ENCODE measurements at places on chromosomes 11 and 22. TPM values are rescaled to one million over a fixed set of nuclear protein-coding genes. Genes with fewer than 3 reads are reported as not detected.

The ACCSL gene
- not detected for total RNA-seq

The AGBL2 gene
- total RNA-seq, result 4.4 TPM

The MED15 gene
- 27.6 TPM for total RNA-seq

The WNT11 gene
- 0.14 TPM for total RNA-seq

The KCNJ5 gene
- 0.29 TPM for total RNA-seq

The TNNT3 gene
- total RNA-seq, result not detected

The BIK gene
- 1.3 TPM for total RNA-seq

The CRACR2B gene
- total RNA-seq, result 0.66 TPM

The NPTXR gene
- 2.4 TPM for total RNA-seq

The AMBRA1 gene
- total RNA-seq, result 33.0 TPM

The OR10A2 gene
- total RNA-seq, result not detected

The TPBGL gene
- 0.14 TPM for total RNA-seq

The MYBPC3 gene
- not detected for total RNA-seq

The CALCA gene
- not detected for total RNA-seq

The BAIAP2L2 gene
- 3.4 TPM for total RNA-seq

The VSTM5 gene
- 0.29 TPM for total RNA-seq

The DCHS1 gene
- 44.0 TPM for total RNA-seq

The OR2AG1 gene
- not detected for total RNA-seq

The SOX6 gene
- 5.9 TPM for total RNA-seq

The PIM3 gene
- total RNA-seq, result 52.5 TPM

The NXPE1 gene
- not detected for total RNA-seq

The MS4A3 gene
- not detected for total RNA-seq

The BSX gene
- total RNA-seq, result not detected

The PTPRCAP gene
- 1.3 TPM for total RNA-seq

The LRRC51 gene
- total RNA-seq, result 3.7 TPM

The TUG1 gene
- 57.8 TPM for total RNA-seq

The ANO3 gene
- total RNA-seq, result not detected

The GGT5 gene
- 3.5 TPM for total RNA-seq

The OR2AG2 gene
- 1.6 TPM for total RNA-seq

The LRRC10B gene
- total RNA-seq, result not detected

The DDI1 gene
- not detected for total RNA-seq

The CARD18 gene
- total RNA-seq, result 11.2 TPM

The PHETA2 gene
- 17.0 TPM for total RNA-seq

The C22orf31 gene
- total RNA-seq, result not detected

The OR51E2 gene
- 0.22 TPM for total RNA-seq

The PDGFB gene
- 2.6 TPM for total RNA-seq

The GNG3 gene
- total RNA-seq, result not detected

The OLFML1 gene
- 0.72 TPM for total RNA-seq

The IL18 gene
- total RNA-seq, result 2.9 TPM

The OR6M1 gene
- total RNA-seq, result not detected

The RIN1 gene
- total RNA-seq, result 56.7 TPM

The RAG2 gene
- not detected for total RNA-seq

The TMEM191C gene
- 0.88 TPM for total RNA-seq

The MS4A6E gene
- total RNA-seq, result not detected

The CTSW gene
- not detected for total RNA-seq

The CCDC157 gene
- total RNA-seq, result 2.4 TPM

The CD3E gene
- not detected for total RNA-seq

The CRYBB2 gene
- total RNA-seq, result not detected

The HTR3A gene
- total RNA-seq, result not detected

The RPS6KB2 gene
- 71.3 TPM for total RNA-seq

The SEC14L3 gene
- total RNA-seq, result not detected

The SPI1 gene
- total RNA-seq, result 0.29 TPM

The TSPAN32 gene
- total RNA-seq, result not detected

The TKFC gene
- total RNA-seq, result 27.4 TPM

The SMIM35 gene
- total RNA-seq, result not detected

The OR6T1 gene
- not detected for total RNA-seq

The SLC7A4 gene
- 0.14 TPM for total RNA-seq

All from placental pericyte (primary cell).